ENCODE measurements at places on chromosomes 6 and 20. TPM values are rescaled to one million over a fixed set of nuclear protein-coding genes. Genes with fewer than 3 reads are reported as not detected.

Gene GMPR
- 70.1 TPM for total RNA-seq

Gene FAM209A
- total RNA-seq = not detected

Gene C6orf52
- not detected for total RNA-seq

Gene RAET1G
- total RNA-seq = 1.5 TPM
